ENCODE measurements at places on chromosomes 2 and 18.

- no peak for DNase-seq
Observed at GRCh38 chr2:118320658-118321057, 232.4 kb downstream of the INSIG2 start.

DNA sequence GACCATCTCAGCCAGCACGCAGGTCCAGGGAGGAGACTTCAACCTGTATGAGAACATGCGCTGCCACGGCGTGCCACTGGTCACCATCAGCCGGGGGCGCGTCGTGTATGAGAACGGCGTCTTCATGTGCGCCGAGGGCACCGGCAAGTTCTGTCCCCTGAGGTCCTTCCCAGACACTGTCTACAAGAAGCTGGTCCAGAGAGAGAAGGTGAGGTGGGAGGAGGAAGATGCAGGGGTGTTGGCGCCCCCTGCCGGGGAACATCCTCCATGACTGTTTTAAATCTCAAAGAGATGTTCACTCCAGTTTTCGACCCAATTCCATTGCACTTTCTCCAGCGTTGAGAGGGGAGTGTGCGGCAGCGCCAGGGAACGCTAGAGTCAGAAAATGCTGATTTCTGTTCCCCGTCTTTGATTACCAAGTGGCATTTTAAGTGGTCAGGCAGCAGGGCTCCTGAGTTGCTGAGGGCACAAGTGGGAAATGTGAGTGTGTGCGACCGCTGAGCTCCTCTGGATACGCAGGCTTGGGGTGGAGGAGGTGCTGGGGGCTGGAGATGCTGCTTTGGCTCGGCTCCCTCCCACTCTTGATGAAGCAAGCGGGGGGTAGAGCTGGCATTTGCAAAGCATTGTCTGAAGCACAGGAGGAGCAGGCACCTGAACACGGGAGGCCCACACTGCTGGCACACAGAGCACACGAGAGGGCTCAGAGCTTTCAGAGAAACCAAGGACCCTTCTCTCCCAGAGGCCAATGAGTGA is 27.7 kb upstream of the MAPRE3 start:
- DNase-seq = peak; percentile 45

GRCh38 chr2:72973566-72974435 is 56.5 kb downstream of the EMX1 start:
- DNase-seq = peak; percentile 8

GRCh38 chr2:191459158-191459557 is 214.0 kb downstream of the MYO1B start:
- no peak for DNase-seq

GRCh38 chr2:112818094-112818902 is 18.3 kb downstream of the IL1B start:
- DNase-seq = no peak

- DNase-seq = no peak
Observed at GRCh38 chr2:21422050-21422449, 298.3 kb downstream of the TDRD15 start.

GRCh38 chr2:145203891-145204290 is 684.0 kb upstream of the ZEB2 start:
- DNase-seq = no peak

GRCh38 chr2:3265471-3265870 is 112.1 kb downstream of the EIPR1 start:
- no peak for DNase-seq

DNA sequence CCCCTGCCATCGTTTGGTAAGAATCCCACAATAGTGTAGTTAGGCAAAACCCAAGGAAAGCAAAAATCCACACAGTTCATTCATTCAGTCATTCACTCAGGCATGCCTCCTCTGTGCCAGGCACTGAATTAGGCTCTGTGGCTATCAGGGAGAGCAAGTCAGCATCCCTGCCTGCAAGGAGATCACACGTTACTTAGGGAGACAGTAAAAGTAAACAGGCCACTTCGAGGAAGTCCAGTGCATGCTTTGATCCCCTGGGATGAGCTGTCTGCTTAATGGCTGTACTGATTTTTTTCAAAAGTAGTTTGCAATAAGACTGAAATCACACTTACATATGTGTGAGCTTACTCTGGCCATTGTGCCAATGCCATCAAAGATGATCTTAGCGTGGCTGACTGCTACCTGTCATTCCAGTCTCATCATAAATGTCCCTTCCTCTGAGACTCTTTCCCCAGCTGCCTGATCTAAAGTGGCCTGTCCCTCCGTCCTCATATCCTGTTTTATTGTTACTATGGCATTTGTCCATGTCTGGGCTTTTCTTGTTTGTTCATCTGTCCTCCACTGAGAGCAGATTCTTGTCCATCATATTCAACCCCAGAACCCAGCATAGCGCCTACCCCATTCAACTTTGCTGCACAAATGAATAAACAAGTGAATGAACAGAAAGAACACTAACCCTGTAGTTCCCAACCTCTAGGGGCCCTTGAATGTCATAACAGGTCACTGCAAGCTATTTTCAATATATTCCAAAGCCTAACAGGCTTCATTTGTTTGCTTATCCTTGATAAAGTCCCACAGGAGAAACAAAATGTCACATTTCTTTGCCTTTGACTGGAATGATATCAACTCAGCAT is 84.1 kb downstream of the GALNT14 start:
- no peak for DNase-seq

DNA sequence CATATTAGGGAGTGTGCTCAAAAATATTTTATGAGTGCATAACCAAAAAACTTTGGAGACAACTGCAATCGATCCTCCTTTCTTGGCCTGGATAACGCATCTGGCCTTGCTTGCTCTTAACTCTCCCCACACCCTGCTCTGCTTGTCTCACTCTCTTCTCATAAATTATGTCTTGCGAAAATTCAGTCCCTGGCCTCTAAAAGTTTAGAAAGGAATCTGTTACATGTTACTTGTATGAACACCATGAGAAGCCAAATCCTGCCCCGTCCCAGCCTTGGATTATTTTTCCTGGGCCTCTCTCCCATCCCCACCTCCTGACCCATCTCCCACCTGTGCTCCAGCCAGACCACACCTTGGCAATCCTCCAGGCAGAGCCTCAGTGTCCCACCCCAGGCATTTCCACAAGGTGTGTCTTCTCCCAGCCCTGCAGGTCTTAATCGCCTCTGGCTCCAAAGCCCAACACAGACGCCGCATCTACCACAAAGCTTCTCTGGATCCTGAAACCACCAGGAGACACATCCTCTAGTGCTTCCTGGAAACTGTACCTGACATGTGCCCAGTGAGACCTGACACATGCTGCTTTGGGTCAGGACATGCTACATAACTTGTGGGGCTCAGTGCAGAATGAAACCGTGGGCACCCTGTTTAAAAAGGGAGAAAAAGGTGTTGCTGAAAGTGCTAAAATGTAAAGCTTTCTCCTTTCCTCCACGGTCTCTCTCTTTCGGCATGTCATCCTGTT is 99.6 kb upstream of the ST3GAL5 start:
- DNase-seq = no peak

DNA sequence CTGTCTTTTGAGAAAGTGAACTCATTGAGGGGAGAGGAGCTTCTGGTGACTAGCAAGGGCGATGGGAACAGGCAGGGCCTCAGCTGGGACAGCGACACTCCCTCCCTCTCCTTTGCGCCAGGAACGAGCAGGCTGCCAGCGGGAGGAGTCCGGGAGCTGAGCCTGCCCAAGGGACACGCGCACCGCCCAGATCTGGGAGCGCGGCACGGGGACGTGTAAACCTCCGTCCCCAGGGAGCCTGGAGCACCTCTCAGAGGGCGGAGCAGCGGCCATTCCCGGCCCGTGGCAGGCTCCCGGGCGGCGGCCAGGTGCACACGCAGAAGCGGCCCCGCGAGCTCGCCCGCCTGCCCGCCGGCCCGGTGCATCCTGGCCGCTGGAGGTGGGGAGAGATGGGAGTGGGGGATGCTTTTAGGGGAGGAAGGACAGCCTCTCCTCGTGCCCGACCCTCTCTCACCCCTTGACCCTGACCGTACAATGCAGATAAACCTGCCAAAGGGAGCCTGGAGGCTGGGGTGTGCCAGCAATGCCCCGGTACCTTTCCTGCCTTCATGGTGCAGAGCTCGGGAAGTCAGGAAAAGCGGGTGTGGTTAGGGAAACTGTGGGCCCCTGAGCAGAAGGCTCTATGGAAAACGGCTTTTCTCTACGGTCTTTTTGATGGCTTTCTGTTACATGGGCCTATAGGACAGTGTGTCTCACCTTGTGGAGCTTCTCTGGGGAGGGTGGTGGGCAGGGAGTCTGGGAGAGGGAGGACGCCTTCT is 2.2 kb downstream of the AQP4 start:
- DNase-seq = no peak

DNA sequence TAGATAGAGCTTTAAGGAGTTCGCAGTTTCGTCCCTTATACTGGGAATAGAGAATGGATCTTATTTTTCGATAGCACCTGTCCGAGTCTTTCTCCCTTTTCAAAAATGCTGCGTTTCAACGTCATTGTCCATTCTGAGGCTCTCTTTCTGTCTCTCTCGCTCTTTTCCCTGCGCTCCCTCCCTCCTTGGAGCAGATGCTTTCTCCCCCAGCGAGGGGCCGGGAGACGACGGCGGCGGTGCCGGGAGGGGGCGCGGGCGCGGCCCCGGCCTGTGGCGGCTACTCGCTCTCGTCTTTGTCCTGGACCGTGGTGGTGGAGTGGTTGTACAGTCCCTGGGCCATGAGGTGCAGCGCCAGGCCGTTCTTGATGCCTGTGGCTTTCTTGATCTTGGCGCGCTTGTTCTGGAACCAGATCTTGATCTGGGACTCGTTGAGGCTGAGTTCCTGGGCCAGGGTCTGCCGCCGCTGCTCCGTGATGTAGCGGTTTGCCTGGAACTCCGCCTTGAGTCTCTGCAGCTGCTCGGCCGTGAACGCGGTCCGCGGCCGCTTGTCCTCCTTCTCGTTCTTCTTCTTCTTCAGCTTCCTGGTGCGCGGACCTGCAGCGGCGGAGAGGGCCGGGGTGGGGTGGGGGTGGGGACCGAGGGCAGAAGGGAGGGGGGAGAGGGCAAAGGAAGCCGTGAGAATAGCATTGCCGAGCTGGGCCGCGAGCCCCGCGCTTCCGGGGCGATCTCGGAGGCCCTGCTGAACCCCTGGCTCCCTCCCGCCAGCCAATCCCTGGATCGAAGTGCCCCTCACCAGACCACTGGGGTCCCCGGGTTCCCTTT is 4.6 kb downstream of the EN1 start:
- no peak for DNase-seq

DNA sequence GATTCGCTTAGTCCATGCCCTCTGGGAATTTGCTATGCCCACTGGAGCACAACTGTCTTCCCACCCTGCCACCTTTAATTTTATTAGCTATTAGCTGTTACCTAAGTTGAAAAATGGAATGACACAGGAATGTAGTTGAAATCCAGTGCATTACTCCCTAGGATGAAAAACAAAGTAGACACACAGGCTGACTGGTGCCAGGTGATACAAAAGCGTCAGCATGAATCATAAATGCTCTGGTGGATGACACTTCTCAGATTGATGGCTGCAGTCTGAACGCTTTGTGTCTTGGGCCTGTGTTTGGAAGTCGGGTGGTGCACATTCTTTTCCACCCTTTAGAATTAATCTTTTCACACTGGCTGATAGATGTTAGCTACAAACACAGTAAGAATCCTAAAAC is 802.0 kb downstream of the DCC start:
- DNase-seq = no peak

- no peak for DNase-seq
Observed at GRCh38 chr2:43266711-43267111, 40.3 kb upstream of the ZFP36L2 start.

GRCh38 chr2:120546865-120547390 is 188.7 kb upstream of the GLI2 start:
- no peak for DNase-seq

- DNase-seq = no peak
Observed at GRCh38 chr2:233528182-233528581, 38.4 kb downstream of the USP40 start.

GRCh38 chr18:8988260-8988871 is 114.1 kb upstream of the NDUFV2 start:
- peak; percentile 47 for DNase-seq

- DNase-seq = no peak
Observed at GRCh38 chr18:64403784-64404503, 255.1 kb upstream of the LINC00305 start.

DNA sequence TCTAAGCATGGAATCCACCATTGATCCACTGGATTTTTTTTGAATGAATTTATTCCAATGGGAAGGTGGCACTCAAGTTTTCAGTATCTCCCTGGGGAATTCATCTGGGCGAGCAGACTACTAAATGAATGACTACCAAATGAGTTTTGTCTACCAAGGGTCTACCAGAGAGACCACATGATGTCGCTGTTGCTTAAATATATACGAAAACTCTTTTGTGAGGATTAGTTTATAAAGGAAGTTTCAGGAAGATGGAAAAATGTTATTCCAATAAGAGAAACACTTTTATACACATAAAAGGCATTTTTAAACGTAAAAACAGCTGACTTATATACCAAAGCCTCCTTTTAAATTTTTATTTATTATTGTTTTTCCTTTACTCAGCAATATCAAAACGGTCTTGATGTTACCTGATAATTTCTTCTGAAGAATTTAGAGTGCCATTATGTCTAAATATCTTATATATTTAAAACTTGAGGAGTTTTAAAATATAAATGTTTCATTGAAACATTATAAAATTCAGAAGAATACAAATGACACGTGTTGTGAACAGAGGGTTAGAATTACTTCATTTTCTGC is 139.7 kb downstream of the HRH4 start:
- DNase-seq = no peak

DNA sequence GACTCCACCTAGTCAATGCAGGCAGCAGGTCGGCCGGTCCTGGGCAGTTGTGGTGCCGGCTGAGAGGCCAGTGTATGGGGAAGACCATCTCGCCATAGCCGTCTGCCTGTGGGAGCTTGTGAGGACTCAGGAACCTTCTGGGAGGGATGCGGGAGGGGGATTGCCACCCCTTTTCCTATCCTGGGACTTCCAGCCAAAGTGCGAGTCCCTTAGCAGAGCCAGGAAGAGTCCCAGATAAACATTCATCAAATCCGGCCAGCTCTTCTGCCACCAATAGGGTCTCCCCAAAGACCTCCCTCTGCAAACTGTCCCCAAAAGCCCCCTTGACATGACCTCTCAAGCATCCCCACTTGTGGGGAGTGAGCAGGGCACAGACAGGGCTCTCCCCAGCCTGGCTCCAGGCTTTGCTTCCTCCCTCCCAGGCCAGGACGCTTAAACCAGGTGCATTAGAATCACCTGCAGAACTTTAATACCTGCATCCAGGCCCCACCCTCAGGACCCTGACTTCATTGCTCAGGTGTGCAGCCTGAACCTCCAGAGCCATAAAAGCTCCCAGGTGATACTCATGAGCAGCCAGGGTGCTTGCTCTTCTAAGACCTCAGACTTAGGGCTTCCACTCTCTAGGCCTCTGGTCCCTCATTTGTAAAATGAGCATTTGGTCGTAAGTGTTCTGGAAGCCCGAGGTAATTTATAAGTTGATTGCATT is 159.3 kb downstream of the CAPN13 start:
- DNase-seq = no peak

- no peak for DNase-seq
Observed at GRCh38 chr2:156177654-156178053, 154.9 kb downstream of the NR4A2 start.

GRCh38 chr2:141766225-141766624 is 364.6 kb downstream of the LRP1B start:
- no peak for DNase-seq

GRCh38 chr2:58387701-58388100 is 146.6 kb upstream of the FANCL start:
- no peak for DNase-seq

Measured in stimulated activated CD4-positive, alpha-beta T cell treated with anti-CD3 and anti-CD28 coated beads, TNF-alpha, amount 100 ng/mL, for 24 hours (primary cell).